ENCODE measurements at places on chromosomes 12 and 14.
A peak's percentile ranks its signal among the peaks of the same experiment; 100 is the strongest.

DNA sequence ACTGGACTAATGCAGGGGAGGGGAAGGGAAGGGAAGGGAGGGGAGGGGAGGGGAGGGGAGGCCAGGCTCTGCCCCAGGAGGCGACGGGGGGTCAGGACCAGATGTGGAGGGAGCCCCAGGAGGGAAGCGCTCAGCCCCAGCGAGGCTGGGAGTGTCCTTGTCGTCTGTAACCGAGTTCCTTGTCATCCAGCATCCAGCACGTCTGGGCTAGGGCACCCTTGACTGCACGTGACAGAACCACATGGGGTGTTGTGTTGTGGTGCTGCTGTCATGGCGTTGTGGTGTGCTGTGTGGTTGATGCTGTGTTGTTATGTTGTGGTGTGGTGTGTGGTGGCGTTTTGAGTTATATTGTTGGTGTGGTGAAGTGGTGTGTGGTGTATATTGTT, 28.4 kb upstream of the SFSWAP start:
- no peak for DNase-seq

DNA sequence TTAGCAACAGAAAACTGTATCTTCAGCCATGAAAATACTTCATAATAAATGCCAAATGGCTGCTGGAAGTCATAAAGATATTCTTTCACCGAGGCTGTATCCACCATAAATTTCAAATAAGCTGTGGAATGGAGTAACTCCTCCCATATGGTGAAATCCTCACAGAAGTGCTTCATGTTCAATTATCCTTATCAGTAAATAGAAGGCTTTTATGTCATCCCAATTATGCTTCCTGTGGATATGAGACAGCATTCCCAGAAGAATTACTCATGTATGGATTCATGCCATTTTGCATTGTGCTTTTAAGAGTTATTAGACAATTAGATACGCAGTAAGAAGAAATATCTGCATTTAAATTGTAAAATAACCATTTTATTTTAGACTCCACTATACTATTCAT, 99.0 kb downstream of the RTN1 start:
- DNase-seq = peak; percentile 54

DNA sequence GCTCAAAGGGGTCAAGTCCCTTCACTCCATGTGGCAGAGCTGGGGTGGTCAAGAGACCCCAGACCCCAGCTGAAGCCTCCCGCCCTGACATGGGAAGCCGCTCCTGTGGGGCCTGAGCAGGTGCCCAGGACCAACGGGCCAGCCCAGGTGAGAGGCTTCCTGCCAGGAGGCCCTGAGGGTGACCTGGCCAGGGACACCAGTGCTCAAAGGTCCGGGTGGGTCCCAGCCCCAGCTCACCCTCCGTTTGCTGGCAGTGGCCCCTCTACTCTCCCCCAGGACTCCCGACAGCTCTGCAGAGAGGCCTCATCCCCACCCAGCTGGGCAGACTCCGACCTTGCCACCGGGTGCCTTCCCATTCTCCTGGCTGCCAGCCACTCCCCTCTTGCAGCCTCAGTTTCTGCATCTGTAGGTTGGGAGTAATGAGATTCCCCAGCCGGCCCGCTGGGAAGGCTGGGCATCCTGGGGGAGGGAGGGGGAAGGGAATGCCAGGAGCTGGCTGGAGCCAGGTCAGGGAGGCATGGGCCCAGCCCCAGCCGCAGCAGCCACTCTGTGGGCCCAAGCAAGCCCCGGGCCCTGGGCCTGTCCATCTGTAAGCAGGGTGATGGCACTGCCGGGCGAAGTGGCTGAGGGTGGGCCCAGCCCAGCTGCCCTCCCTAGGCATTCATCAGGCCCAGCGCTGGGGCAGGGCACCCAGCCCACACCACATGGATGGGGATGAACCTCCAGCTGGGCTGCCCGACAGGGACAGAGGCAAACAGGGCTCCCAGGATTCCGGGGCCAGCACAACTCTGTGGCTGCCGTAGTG, 10.3 kb upstream of the INF2 start:
- DNase-seq = no peak

- DNase-seq = no peak
Observed at GRCh38 chr12:13905794-13906193, 75.6 kb downstream of the GRIN2B start.

GRCh38 chr14:92426237-92426636, 87.3 kb upstream of the RIN3 start:
- DNase-seq = peak; percentile 39

- no peak for DNase-seq
Observed at GRCh38 chr12:40338621-40339020, 113.8 kb downstream of the LRRK2 start.

DNA sequence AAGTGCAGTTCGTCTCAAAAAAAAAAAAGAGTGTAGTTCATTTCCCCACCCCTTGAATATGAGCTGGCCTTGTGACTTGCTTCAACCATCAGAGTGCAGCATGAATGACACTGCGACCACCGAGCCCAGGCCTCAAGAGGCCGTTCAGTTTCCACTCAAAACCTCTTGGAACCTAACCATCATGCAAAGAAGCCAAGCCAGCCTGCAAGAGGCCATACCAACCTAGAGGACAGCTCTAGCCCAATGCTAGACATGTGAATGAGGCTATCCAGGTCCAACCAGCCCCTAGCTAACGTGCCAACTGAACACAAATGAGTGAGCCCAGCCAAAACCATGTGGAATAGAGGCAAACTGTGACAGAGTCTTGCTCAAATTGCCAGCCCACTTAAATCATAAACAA, 29.7 kb downstream of the R3HDM2 start:
- no peak for DNase-seq

GRCh38 chr12:56104815-56105608, 653 bp downstream of the PA2G4 start:
- DNase-seq = no peak

DNA sequence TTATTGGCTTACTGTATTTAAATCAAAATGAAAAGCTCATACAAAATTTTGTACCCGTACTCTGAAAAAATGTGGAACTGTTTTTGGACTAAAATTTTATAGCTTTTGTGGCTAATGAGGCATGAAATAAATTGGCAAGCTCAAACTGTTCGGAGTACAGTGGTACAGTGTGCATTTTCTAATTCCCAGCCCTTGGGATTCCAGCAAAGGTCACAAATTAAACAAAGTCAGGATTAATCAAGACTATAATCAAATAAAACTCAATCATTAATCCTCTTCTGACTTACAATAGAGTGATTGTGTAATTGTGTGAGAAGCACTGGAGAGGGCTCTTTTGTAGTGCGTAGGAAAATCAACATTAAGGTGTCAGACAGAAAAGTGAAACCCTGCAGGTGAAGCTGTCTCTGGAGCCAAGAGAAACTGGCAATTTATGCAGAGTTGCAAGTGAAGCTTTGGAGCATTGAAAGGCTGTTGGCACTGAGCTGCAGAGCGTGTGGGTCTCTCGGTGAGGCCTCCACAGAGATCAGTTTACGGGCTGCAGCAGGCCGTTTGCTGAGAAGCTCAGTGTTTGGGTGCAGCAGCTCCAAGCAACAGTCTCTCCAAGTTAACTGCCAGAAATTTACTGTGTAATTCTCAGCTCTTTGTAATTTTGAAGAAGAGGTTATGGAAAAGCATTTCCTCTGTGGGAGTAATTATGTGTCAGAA, 275.9 kb downstream of the FBXL14 start:
- peak; percentile 51 for DNase-seq

- DNase-seq = no peak
Observed at GRCh38 chr12:121766290-121767039, 27.0 kb downstream of the RHOF start.

- DNase-seq = no peak
Observed at GRCh38 chr14:24463017-24463883, 20.7 kb upstream of the SDR39U1 start.

GRCh38 chr14:68701001-68701741, 91.7 kb downstream of the ZFP36L1 start:
- no peak for DNase-seq

DNA sequence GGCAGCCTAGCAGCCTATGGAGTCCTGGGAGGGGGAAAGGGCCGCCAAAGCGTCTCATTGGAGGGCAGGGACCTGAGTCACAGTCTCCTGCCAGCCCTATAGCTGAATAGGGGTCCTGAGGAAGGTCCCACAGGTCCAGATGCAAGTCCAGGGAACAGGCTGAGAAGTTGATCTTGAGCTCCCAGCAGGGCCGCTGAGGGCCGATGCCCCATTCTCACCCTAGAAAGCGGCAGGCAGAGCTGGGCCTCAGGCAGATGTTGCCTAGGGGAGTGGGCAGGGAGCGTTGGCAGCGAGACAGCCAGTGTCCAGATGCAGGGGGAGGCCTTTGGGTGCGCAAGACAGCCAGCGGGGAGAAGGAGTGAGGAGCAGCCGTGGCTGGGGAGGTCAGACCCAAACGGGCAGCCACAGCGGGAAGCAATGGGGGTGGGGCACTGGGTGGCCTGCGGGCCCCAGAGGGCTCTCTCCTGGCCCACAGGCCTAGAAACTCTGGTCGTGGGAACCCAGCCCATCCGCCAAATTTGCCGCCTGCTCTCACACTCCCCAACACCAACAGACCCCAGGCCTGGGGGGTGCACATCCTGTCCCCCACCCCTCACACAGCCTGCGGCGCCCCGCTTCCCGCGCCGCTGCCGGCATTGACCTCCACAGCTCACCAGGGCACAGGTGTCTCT, 1.1 kb downstream of the HDAC7 start:
- DNase-seq = no peak

GRCh38 chr14:101250336-101250947, 310.9 kb upstream of the DIO3 start:
- no peak for DNase-seq

DNA sequence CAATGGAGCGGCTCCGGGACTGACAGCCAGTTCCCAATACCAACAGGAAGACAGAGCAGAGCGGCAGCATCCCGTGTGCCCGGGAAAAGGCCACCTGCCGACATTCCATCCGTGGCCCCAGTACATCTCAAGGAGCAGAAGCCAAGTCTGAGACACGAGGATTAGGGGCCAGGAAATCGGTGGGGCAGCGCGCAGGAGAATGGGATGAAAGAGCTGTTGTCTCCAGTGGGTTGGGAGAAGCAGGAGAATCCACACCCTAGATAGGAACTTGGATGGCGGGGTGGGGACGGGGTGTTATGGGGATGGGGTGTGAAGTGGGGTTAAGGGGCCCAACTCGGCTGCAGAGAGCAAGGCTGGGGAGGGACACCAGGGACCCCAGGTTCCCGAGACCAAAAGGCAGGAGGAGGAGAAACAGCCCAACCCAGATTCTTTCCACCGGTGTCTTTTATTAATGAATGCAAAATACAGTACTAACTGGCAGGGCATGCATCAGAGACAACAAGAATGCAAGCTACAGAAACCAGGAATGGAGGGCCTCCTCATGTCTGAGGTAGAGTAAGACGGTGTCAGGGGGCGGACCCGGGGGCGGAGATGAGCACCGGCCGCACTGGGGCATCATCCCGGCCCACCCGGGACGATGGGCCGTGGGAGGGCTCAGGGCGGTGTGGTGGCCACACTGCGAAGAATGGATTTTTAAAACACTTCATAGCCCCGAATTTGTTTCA, 50.3 kb downstream of the BEGAIN start:
- no peak for DNase-seq

DNA sequence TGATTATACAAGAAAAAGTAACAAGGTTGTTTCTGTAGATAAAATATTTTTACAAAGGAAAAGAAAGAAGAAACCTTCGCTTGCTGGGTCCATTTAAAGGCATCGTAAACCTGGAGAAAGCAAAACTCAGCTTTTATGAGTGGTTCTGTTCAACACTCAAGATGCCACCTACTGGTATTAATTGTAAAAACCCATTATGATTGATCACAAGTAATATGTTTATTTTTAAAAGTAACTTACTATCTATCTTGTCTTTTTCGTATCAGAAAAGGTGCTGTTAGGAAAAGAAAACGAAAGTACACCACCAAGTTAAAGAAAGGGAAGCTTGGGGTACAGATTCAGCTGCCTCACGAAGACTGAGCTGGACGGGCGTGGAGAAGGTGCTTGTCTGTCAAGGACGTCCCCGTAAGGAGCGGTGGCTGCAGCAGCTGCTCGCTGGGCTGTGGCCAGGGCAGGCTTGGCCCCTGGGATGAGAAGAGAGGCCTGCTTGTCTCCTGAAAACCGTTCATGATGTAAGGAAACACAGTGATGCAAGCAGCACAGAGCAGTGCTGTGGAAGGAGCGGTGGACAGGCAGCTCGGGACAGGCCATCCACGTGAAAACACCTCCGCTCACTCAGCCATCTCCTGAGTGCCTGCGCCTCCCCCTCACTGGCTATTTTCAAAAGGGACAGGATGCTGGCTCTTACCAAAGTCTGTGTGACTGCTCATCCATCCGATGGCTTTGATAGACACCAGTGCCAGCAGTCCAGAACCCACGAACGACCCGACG, 25.0 kb downstream of the SLC15A4 start:
- no peak for DNase-seq

DNA sequence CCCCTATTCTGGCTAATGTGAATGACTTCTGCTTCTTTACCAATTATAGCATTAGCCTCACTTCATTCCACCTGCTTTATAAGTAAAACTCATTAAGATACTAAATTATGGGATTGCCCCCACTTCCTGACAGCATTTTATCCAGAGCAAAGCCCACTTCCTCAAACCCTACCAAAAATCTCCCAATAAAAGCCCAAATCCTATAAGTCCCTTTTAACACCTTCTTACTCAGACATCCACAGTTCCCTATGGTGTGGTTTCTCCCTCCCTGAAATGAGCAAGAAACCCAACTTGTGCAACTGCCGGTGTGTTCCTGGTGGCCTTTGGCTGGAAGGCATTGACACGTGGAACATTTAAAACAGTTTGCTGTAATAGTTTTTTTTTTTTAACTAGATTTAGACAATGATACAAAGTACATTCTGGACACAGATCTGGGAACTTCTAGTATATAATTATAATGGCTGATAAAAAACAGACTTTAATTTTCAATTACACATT, 53.1 kb downstream of the BRMS1L start:
- no peak for DNase-seq

GRCh38 chr12:27284751-27285150, 40.7 kb downstream of the STK38L start:
- DNase-seq = peak; percentile 8

DNA sequence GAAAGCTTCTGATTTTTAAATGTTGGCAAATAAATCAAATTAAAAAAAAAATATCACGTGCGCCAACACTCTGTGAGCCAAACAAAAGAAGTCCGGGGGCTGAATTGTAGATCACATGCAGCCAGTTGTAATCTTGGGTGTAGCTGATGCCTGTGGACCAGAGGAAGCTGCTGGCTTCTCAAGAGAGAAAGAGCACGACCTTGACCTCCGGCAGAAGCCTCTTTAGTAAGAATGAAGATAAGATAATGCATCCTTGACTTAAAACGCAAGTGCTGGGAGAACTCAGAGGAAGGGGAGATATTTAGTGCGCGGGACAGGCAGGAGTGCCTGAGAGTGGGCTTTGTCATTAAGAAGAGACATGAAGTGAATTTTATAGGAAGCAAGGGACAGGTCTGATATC, 162.8 kb upstream of the TBX3 start:
- no peak for DNase-seq

GRCh38 chr12:111757361-111758119, 9.2 kb upstream of the ALDH2 start:
- DNase-seq = no peak
